ENCODE measurements at places on chromosomes 16 and 17.

DNA sequence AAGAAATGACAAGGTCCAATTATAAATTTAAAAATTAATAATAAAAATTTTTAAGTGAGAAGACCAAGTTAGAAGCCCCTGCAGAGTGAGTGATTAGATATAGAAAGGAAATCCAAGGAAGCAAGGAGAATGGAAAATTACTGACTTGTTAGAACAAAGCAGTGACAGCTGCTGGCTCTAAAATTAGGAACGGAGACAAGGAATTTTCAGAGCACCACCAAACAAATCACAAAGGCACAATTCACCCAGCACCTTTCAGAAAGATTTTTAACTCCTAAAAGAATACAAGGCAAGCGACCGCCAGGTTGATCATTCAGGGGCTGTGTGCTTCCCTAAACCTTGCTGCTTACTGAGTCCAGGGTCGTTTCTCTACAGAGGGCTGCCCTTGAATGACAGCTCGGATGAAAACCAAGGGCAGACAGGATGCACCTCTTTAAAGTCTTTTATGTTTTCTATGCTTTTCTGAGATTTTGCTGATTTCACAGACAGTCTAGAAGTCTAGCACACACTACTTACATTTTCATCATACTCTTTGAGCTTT is 45.4 kb upstream of the GINS3 start:
- DNase-seq: no peak

GRCh38 chr17:42798383-42799380 is at the start of the genes CNTD1 and COA3:
TSS of gene CNTD1 (plus strand) at chr17:42798861. CDS start at chr17:42799068, 207 bp downstream.
TSS of gene COA3 (minus strand) at chr17:42798704. CDS start at chr17:42798681, 23 bp downstream.
- peak; percentile 67 for DNase-seq

- DNase-seq: peak; percentile 71
These were observed 22.8 kb downstream of the CPNE2 start for GRCh38 chr16:57115168-57115513.

DNA sequence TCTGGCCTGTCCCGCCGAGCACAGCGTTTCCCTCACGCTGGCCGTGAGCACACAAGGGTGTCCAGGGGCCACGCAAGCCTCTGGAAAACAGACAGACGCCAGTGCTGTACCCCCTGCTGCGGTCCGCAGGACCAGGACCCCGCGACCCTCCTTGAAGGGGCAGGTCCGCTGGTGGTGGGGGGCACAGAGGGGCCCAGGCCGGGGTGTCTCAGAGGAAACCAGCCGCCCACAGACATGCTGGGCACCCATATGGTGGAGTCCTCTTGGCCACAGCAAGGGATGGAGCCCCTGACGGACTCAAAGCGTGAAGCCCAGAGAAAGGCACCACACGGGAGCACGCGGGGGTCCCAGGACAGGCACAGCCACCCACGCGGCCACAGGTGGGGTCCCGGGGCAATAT is 34.4 kb downstream of the METRNL start:
- no peak for DNase-seq

GRCh38 chr16:86349338-86349900 is 160.9 kb upstream of the FOXF1 start:
- no peak for DNase-seq

DNA sequence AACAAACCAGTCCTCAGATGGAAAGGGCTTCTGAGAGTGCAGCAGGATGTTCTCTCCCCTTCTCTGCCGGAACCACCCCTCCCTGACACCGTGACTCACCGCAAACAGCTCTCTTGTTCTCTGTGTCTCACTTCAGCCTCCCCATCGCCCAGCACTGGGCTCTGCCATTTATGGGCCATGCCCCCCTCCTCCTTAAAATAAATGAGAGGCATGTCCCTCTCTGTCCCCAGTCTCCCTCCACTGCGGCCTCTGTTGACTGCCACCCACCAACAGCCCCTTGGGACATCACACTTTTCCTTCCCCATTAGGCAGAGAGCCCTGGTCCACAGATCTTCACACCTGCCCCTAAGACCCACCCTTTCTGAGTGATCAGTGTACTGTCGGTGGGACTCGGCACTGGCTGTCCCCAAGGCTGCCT is 6.3 kb downstream of the CCDC102A start:
- peak; percentile 84 for DNase-seq

Data from A172 (cell line).